ENCODE measurements at places on chromosomes 6 and 20.

DNA sequence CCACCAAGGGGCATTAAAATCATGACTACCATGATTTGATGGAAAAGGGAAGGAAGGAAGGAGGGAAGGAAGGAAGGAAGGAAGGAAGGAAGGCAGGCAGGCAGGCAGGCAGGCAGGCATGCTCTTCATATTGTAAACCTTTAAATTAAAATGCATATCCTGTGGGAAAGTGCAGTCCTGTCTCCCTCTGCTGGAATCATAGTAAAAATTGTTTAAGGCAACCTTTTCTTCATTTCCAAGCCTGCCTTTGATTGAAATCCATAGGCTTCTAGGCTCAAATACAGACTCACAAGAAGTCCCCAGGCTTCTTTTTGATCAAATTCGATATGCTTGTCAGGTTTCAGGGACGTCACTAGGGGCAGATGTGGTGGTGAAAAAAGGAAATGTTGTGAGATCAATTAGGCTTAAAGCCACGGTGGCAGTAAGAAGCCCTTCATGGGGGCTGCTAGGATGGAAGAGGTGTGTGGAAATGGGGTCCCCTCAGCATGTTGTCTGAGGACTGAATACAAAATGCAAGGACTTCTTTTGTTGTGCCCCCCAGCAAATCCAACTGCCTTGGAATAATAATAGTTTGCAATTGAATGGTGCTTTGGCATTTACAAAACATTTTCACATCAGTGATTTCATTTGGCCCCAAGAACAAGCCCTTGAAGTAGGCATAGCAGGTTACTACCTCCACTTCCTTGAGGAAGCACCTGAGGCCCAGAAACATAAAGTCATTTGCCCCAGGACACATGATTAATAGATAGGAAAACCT, 25.6 kb upstream of the GABRR1 start:
- peak; percentile 39 for DNase-seq

DNA sequence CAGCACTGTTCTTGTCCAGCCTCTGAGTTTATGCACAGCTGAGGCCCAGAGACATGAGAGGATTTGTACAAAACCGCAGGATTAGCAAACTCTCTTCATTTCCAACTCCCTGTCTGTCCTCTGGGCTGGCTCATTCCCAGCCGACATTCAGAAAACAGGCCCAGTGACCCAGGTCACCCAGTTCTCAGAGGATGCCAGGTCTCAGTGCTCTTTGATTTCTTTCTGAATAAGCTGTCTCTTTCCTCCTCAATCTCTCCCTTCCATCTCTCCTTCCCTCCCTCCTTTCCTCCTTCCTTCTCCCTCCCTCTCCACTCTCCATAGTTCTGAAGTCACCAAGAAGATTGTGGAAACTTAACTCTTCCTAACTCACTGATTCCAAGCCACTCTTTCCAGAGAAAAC, 372.7 kb upstream of the SULF2 start:
- DNase-seq, result no peak

- no peak for DNase-seq
Measured at GRCh38 chr6:127539272-127539671, 20.1 kb upstream of the MTCL3 start.

DNA sequence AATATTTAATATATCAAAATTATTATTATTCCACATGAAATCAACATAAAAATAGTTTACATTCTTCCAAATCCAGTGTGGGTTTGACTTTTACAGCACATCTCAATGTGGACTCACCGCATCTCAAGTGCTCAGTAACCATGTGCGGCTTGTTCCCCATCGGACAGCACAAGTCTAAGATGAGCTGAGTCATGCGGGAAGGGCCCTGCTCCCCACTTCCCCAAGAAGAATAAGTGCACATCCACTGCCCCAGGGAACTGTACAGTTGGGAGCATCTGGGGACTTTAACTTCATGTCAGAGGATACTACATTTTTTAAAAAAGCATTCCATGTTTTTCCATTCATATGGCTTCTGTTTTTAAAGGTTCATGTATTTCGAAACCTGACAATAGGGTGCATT, 325.6 kb downstream of the BTBD3 start:
- DNase-seq, result no peak

DNA sequence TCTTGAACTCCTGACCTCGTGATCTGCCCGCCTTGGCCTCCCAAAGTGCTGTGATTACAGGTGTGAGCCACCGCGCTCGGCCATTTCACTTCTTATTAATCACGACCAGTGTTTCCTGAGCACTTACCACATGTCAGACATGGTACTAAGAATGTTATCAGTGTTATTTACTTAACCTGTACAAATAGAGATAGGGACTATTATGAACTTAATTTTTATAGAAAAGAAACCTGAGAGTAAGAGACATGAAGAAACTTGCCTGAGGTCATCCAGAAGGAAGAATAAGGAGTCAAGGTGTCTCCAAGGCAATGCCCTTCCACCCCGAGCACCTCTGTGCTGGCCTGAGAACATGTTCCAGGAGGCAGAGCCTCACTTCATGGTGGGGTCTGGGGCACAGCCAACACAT, 29.3 kb upstream of the EZR start:
- peak; percentile 35 for DNase-seq

Data from CD4-positive, alpha-beta T cell treated with Interleukin-21 for 1 hour (primary cell).